ENCODE measurements at places on chromosomes 5 and 9. TPM values are rescaled to one million over a fixed set of nuclear protein-coding genes. Genes with fewer than 3 reads are reported as not detected.

The DDX4 gene
- not detected for total RNA-seq

The FGF1 gene
- total RNA-seq: 2.2 TPM

The PALM2AKAP2 gene
- total RNA-seq: 0.67 TPM

The PITX1 gene
- total RNA-seq: 2.9 TPM

The IL13 gene
- not detected for total RNA-seq
